ENCODE measurements at places on chromosomes 3 and 15.

DNA sequence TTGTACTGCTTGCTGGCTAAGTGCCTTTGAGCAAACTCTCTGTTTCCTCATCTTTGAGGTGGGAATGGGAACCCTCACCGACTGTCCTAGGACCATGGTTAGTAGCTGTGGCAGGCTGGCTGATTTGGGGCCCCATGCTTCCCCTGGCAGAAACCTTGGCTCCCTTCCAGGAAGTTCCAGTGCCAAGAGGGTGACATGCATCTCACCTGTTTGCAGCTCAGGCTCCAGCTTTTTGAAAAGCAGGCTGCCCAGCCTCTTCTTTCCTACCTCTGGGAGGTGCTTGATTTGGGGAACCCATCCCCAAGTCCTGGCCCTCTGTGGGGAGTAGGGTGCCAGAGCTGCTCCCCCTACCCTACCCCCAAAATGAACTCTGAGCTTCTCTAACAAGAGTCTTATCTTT lies 50.8 kb downstream of the RAB11A start:
- no peaks in the 10 kb centered on the region for H3K4me1 ChIP-seq
- H3K27ac ChIP-seq = no peak overlapping the region
- H3K4me3 ChIP-seq = no peak overlapping the region
- no peaks in the 10 kb centered on the region for H3K36me3 ChIP-seq
- no peak for DNase-seq
- no peaks in the 10 kb centered on the region for H3K27me3 ChIP-seq

DNA sequence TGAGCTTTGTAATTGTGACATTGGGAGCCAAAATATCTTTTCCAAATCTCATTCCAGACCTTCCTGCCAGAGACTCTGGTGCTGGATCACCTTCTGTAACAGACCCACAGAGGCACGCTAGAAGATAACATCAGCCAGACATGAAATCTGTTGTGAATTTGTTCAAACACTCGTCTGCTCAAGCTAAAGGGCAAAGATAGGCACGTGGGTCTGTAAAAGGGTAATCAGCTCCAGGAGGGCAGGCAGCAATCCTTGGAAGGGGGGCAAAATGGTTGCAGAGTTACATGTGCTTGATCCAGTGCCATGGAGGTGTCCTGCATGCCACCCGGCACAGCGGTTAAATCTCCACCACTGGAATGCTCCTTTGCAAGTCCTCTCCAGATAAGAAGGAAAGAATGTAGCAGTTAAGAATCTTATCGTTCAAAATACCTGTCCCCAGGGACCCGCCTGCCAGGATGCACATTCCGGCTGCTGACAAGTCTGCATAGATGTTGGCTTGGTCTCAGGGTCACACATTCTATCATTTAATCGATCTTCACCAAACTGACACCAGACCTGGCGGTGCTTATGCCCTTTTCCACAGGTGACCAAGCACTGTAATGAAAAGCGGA lies 74.8 kb downstream of the ADAMTS9 start:
- no peaks in the 10 kb centered on the region for H3K4me1 ChIP-seq
- H3K27me3 ChIP-seq = no peaks in the 10 kb centered on the region
- no peak for DNase-seq

DNA sequence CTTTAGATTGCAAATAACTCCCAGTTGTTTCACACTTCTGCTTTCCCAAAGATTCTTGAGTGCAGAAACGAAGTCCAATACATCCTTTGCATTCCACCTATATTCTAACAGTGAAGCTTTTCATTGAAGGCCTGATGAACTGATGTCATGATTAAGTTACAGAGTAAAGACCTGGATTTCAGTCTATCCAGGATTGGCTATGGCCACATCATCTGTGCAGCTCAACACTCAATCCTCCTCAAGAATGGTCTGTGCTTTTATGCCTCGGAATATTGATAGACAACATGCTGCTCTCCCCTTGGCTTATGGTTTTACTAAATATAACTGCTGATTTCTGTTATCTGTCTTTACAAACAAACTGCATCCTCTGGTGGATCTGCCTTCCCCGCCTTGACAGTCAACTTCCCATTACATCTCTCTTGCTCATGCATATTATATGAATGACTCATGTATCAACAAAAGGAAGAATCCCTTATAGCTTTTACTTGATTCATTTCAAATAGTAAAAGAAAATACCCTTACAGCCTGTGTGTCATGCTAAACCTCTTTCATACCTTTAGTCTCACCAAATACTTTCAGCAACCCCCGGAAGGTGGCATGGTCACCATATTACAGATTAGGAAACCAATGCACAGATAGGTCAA lies 59.5 kb downstream of the SCN11A start:
- no peaks in the 10 kb centered on the region for H3K36me3 ChIP-seq
- H3K27me3 ChIP-seq = peaks cover 18% of the 10 kb centered on the region
- DNase-seq = no peak
- no peak overlapping the region for H3K4me3 ChIP-seq
- H3K4me1 ChIP-seq = no peaks in the 10 kb centered on the region
- no peak overlapping the region for H3K27ac ChIP-seq

- no peaks in the 10 kb centered on the region for H3K4me1 ChIP-seq
- no peaks in the 10 kb centered on the region for H3K36me3 ChIP-seq
- no peak overlapping the region for H3K4me3 ChIP-seq
- no peak for DNase-seq
These were observed 212.2 kb upstream of the GPR149 start for GRCh38 chr3:154642145-154642544.

GRCh38 chr3:143135150-143135549 lies 15.6 kb downstream of the CHST2 start:
- DNase-seq = no peak
- H3K27me3 ChIP-seq = no peaks in the 10 kb centered on the region
- H3K4me3 ChIP-seq = no peak overlapping the region
- H3K36me3 ChIP-seq = peaks cover 11% of the 10 kb centered on the region
- H3K4me1 ChIP-seq = peaks cover 8% of the 10 kb centered on the region

GRCh38 chr3:22371607-22372291 lies 620.7 kb upstream of the ZNF385D start:
- H3K36me3 ChIP-seq = no peaks in the 10 kb centered on the region
- no peak overlapping the region for H3K27ac ChIP-seq
- no peaks in the 10 kb centered on the region for H3K4me1 ChIP-seq
- DNase-seq = no peak
- H3K4me3 ChIP-seq = no peak overlapping the region
- H3K27me3 ChIP-seq = no peaks in the 10 kb centered on the region

DNA sequence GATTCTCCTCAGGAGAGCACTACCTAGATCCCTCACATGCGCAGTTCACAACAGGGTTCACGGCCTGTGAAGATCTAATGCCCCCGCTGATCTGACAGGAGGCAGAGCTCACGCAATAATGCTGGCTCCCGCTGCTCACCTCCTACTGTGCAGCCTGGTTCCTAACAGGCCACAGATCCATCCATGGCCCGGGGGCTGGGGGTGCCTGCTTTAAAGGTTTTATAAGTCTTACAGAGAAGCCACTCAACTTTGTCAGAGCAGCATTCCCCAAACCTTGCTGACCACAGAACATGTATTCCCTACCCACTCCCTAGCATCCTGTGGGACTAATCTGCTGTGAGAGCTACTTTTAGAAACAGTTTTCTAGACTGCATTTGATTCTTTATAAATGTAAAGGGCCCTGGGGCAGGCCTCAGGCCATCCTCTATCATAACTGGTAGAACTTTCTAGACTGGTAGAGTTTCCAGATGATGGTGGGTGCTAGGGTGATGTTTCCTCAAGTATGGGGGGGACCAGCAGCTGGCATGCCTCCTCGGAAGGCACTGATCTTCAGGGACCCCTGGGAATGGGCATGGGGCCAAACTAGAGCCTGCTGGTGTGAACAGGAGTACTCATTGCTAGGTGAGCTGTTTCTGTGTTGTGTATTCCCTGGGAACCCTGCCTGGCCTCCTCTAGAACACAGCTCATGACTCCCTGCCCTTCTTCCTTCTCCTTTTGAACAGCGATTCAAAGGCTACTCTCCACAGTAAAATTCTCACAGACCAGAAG lies 25.7 kb upstream of the RAD18 start:
- no peak for DNase-seq
- no peak overlapping the region for H3K27ac ChIP-seq
- no peak overlapping the region for H3K4me3 ChIP-seq
- no peaks in the 10 kb centered on the region for H3K36me3 ChIP-seq
- H3K27me3 ChIP-seq = no peaks in the 10 kb centered on the region
- H3K4me1 ChIP-seq = no peaks in the 10 kb centered on the region

DNA sequence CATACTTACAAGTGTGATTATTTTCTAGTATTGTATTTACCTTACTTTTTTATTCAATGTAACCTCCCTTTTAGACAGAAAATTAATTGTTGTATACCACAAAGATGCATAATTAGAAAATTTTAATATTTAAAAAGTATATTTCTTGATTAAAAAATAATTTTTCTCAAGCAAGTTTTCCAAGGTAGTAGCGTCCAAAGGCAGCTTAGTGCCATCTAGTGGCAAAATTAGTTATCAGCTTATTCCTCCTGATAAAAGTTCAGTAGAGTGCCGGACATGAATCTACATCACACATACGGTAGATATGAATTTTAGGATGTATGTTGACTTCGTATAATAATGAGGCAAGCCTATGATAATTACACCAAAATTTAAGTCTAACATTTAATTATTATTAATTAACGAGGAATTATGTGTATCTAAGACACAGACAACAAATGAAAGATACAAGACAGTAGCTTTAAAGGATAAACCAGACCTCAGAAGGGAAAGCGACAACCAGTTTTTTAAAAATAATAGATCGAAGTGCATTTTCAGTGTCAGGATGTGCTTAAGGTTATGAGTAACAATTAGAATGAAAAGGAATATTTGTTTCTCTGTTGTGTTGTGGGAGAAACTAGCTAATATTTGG lies 405.9 kb downstream of the ROBO1 start:
- no peak overlapping the region for H3K27ac ChIP-seq
- H3K36me3 ChIP-seq = no peaks in the 10 kb centered on the region
- no peak for DNase-seq
- no peak overlapping the region for H3K4me3 ChIP-seq
- H3K4me1 ChIP-seq = no peaks in the 10 kb centered on the region
- H3K27me3 ChIP-seq = no peaks in the 10 kb centered on the region

- no peaks in the 10 kb centered on the region for H3K27me3 ChIP-seq
- no peak overlapping the region for H3K27ac ChIP-seq
- H3K4me3 ChIP-seq = no peak overlapping the region
- peaks cover 44% of the 10 kb centered on the region for H3K4me1 ChIP-seq
These were observed 8.5 kb downstream of the CRBN start for GRCh38 chr3:3170998-3171397.

DNA sequence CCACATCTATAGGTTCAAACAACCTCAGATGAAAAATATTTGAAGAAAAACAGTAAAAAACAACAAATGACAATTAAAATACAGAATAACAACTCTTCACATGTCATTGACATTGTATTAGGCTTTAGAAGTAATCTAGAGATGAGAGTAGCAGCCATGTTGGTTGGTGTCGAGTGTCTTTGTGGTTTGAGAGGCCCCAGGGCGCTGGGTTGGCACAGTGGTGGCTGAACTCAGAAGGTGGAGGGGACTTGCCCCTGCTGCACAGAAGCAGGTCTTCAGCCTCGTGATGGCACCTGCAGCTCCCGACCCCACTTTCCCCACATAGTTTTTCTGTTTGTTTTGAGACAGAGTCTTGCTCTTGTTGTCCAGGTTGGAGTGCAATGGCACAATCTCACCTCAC lies 187.2 kb downstream of the OSBPL10 start:
- no peak overlapping the region for H3K27ac ChIP-seq
- no peaks in the 10 kb centered on the region for H3K27me3 ChIP-seq
- peak; percentile 39 for DNase-seq
- no peaks in the 10 kb centered on the region for H3K36me3 ChIP-seq
- H3K4me3 ChIP-seq = no peak overlapping the region
- H3K4me1 ChIP-seq = no peaks in the 10 kb centered on the region
